ENCODE measurements at places on chromosomes 11 and 22. TPM values are rescaled to one million over a fixed set of nuclear protein-coding genes. Genes with fewer than 3 reads are reported as not detected.
A peak's percentile ranks its signal among the peaks of the same experiment; 100 is the strongest.

SLC17A6 gene
- not detected for total RNA-seq

MMP27 gene
- total RNA-seq: not detected

GGTLC3 gene
- not detected for total RNA-seq

DNA sequence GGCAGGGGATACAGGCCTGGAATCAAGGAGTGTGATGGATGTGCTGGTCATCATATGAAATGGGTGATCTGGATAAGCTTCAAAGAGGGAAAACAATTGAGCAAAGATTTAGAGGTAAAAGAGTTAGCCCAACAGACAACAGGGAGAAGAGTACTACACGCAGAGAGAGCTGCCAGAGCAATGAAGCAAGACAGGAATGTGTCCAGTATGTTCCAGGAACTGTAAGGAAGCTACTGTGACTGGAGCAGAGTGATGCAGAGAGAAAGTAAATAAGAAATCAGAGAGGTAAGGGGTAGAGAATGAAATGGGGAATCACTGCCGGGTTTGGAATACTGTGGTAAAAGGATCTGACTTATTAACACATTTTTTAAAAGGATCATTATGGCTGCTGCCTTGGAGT is 255.1 kb downstream of the DCDC1 start:
- DNase-seq: no peak

DNA sequence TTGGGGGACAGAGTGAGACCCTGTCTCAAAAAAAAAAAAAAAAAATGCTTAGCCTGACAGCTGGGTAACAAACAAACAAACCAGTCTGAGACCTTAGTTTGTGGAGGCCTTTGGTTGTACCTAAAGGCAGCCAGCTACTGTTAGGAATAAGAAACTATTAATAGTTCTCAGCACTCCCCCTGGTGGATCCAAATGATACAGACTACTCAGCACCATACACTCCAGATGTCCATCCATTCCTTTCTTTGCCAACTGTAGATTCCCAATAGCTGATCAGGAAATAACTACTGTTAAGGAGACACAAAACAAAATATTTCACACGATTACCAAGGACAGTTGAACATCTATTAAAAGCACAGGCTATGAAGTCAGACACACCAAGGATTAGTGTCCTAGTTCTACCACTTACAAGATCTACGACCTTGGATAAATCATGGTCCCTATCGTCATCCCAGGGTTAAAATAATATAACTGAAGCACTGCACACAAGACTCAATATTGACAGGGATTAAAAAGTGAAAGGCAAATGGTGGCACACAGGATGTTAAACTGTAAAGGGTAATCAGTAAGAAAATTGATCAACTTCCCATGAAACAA is 17.2 kb downstream of the CLDN25 start:
- DNase-seq: no peak

GRCh38 chr22:21642584-21643448 is 714 bp downstream of the SDF2L1 start:
- peak; percentile 56 for DNase-seq

- DNase-seq: no peak
Measured at GRCh38 chr11:3877364-3878257, 22.1 kb downstream of the STIM1 start.

GRCh38 chr11:73520353-73521061 is 77.4 kb downstream of the FAM168A start:
- no peak for DNase-seq

DNA sequence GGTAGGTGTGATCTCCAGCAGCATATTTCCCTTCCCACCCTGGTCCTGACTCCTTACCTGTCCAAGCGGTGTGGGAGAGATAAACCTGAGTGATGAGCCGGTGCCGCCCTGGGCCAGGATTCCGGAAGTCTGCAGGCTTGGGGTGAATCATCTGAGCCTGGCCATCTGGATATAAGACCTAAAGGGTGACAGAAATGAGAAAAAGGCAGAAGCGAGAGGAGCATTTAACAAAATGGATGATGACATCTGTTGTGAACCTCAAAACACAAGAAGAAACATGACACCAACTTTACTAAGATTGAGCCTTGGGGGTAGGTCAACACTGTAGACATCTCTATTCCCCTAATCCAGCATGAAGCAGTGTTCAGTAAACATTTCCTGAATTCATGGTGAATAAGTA is 62.8 kb downstream of the AAMDC start:
- no peak for DNase-seq

GRCh38 chr11:65227879-65228278 is 33.9 kb upstream of the POLA2 start:
- no peak for DNase-seq

GRCh38 chr22:45445031-45445710 is 31.7 kb downstream of the RIBC2 start:
- no peak for DNase-seq

DNA sequence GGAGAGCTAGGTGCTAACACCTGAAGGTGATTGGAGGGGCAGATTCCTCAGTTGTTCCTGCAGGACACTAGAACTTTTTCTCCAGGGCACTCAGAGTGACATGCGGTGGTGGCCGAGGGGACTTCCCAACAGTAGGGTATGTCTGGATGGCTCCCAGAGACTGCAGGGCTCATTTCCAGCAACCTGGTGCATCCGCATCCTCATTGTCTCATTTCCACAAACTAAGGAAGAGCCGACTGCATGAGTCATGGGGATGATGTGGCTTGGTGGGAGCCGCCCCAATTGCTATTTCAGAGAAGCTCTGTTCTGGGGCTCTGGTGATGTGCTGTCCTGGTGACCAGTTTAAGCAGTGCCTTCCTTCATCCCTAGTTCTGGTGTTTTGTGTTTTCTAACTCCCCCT is 2.8 kb upstream of the ROBO4 start:
- no peak for DNase-seq

GRCh38 chr11:66478729-66479393 is 1.4 kb upstream of the DPP3 start:
- DNase-seq: peak; percentile 27

DNA sequence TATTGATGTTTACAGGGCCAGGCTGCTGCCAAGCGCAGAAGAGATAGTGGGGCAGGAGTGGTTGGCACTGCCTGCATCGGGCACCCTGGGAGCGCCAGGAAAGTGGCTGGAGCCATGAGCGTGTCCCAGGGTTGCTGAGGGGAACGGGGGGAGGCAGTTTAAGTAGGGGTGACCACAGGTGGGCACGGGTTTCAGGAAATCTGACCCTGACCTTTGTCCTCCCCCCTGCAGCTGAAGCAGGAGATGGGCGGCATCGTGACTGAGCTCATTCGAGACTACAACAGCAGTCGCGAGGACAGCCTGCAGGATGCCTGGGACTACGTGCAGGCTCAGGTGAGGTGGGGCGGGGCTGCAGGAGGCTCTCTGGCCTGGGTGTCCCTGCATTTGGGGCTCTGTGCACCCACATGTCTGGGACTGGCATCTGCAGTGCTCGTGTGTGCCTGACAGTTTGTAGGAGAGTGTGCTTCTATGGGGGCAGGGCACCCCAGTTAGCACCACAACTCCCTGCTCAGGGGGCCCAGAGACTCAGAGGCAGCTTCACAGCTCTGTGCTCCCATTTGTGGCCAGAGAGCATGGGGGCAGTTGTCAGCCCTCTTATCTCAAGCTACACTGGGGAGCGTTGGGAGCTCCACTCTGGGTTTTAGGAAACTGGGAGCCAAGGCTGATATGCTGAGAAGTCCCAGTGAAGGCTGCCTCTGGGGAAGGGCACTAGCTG is 49.7 kb downstream of the CD82 start:
- DNase-seq: no peak

- no peak for DNase-seq
Measured at GRCh38 chr22:21087119-21087518, 41.4 kb downstream of the LRRC74B start.

DNA sequence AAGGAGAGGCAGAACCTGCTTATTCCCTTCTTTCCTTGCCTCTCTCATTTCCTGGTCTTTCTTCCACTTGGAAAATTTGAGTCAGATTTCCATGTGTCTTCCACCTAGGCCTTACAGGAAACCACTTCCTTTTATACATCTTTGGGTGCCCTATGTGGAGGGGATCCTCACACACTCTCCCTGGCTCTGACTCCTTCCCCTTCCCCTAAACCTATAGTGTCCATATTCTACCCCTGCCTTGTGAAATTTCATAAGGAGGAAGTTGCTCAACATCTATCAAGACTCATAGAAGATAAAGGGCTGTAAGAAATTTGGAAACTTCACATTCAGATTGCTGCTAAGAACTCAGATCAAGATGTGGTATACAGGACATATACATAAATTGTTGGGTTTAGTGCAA is 20.4 kb downstream of the TUG1 start:
- no peak for DNase-seq

- no peak for DNase-seq
Measured at GRCh38 chr11:115585361-115586024, 81.3 kb upstream of the CADM1 start.

DNA sequence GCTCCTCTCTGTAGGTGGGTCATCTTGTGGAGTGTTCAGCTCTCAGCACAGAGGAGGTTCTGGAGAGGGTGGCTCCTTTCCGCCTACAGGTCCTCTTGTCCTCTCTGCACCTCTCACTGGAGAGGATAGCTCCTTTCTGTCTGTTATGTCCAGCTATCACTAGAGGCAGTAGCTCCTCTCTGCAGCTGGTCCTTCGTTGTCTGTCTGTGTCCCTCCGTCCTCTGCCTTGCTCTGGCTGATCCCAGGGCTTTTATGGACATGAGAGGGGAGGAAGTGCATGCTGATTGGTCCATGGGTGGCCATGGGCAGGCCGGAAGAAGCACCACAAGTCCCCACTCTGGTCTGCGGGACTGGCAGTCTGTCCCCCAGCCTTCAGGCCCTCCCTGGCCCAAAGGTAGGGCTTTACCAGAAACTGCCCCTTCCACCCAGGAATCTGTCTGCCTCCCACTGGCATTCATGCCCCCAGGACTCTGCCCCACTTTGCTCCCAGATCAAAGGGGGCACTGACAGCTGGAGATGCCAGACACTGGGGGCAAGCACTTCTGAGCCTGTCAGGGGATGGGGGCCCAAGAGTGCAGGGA is 38.6 kb upstream of the CALCB start:
- no peak for DNase-seq
